Stimulated activated CD4-positive, alpha-beta T cell treated with anti-CD3 and anti-CD28 coated beads, Interleukin-2, amount 100 ng/mL, for 48 hours (primary cell): ENCODE measurements at places on chromosomes 6 and 20.

DNA sequence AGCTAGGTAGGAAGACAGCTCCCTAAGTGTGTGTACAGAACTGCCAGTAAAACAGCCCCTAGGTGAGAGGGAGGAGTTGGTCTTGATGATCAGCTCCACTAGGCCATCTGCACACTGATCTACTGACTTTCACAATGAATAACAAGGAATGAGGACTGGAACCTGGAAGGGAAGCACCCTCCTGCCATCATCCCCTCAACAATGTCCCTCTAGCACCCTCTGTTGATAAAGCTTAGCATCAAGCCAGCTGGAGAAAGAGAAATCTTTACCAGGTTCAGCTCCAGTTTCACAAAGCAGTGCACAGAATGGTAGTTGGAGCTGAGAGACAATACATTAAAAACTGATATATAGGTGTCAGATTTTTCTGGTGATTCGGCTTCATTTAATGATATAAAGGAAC is 57.2 kb upstream of the IRAK1BP1 start:
- no peak for DNase-seq

DNA sequence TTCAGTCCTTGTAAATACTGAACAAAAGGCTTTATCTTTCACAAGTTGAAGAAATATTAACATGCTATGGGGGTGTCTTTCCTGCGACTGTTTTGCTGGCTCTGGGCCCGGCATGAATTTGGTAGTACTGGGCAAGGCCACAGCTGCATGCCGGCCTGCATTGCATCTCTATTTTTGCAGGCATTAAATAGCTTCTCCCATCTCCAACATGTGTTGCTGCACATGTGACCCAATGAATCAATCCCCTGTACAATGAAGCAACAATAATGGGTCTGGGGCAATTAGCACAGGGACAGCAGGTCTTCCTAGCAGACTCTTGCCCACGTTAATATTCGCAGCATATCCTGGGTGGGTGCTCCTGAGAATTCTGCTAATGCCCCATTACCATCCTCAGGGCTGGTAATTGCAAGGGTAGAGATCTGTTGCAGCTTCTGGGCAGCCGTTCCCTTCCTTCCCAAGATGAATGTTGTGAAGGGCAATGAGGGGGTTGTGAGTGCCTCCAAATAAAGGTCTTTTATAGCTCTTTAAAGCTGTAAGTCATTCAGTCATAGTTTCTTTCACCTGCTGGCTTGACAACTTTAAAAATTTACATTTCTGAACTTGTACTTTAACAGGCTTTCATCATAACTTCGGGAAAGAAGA is 24.3 kb upstream of the CDYL start:
- DNase-seq: no peak

GRCh38 chr20:57881466-57882385 is 171.9 kb upstream of the PMEPA1 start:
- no peak for DNase-seq

- no peak for DNase-seq
These were observed 126.9 kb downstream of the KCNQ5 start for GRCh38 chr6:72748759-72749158.

DNA sequence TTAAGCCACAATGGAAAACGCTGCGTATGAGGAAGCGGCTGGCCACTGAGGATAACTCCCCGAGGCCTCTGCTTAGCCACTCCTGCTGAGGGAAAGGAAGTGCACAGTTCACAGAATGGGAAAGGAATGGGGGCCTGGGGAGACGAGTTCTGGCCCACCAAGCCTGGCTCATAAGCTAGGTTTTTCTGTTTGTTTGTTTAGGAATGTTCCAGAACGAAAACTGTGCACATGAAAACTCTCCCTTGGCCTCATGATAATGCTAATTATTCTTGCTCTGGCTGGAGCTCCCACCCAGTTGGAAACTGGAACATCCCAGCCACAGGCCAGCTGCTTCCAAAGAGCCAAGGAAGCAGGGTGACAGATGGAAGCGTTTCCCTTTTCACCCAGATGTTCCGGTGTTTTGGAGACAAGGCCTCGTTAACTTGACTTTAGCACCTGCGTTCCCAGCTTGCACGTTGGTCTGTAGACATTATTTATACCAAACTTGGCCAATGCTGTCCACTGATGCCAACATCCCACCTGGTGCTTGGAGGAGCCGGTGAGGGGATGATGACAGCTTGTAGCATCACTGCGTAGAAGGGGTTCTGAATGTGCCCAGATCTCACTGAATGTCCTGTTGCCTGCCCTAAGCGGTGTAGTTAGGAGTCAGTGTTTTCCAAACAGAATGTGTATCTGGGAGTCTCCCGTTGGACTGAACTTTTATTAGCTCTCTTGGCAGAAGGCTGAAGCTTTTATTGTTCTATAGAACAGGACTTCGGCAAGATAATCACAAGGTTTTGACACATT is 34.5 kb downstream of the APCDD1L start:
- no peak for DNase-seq

DNA sequence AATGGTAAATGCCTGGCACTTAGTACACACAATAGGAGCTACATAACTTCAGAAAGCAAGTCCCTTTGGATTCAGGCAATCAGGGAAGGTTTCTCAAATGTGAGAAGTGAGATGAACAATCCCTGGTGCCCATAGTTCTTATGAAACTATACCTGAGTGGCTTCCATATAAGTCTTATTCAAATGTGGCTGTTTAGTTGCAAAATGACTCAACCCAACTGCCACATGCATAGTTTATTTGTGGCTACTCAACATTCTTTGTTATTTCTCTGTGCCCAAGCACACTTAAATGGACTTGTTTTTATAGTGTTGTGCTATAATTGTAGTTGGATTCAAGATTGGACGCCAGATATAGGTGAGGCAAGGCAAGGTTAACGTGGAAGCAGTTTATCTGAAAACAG is 93.7 kb upstream of the ATXN1 start:
- DNase-seq: no peak

DNA sequence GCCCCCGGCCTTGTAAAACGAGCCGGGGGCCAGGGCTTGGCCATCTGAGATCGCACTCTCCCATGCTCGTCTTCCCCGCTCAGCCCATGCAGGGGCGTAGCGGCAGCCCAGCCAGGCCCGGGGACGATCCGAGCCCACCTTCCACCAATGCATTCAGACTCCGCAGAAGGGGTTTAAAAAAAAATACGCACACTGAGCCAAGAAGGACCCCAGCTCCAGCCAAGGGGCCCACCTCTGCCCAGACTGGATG is 320 bp downstream of the GSTA4 start:
- no peak for DNase-seq

DNA sequence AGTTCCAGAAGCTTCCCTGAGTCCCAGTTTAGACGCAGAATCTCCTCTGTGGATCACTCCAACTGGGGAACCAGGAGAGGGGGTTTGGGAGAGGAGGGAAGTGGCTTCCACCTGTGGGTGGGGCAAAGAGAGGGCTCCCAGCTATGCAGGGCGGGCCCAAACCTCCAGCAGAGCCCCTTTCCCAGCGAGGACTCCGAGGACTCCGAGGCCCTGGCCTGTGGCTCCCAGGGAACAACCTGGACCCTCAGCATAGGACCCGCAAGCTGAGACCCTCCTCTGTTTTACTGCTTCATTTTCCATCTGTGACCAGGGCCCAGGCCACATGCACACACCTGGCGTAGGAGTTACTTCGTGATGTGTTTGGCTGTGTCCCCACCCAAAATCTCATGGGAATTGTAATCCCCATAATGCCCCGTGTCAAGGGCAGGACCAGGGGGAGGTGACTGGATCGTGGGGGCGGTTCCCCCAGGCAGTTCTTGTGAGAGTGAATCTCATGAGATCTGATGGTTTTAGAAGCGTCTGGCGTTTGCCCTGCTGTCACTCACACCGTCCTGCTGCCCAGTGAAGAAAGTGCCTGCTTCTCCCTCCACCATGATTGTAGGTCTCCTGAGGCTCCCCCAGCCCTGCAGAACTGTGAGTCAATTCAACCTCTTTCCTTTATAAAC is 27.9 kb downstream of the NTSR1 start:
- no peak for DNase-seq

DNA sequence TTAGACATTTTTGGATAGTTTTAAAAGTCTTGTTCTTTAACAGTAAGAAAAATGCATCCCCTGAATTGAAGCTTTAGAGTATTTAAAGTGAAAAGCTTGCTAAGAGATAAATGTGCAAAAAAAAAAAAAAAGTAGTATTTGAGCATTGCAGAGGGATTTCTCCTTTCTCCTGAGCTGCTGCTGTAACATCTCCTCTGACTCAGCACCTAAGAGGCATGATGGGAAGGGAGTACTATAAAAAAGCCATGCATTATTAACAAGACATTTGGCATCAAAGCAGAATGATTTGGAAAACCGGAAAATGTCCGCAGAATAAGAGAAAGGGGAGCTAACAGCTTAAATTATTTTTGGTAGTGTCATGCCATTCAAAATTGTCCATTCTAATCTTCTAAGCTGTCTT is 27.9 kb downstream of the B4GALT5 start:
- DNase-seq: no peak

GRCh38 chr6:16850681-16851026 is 89.4 kb upstream of the ATXN1 start:
- DNase-seq: no peak

DNA sequence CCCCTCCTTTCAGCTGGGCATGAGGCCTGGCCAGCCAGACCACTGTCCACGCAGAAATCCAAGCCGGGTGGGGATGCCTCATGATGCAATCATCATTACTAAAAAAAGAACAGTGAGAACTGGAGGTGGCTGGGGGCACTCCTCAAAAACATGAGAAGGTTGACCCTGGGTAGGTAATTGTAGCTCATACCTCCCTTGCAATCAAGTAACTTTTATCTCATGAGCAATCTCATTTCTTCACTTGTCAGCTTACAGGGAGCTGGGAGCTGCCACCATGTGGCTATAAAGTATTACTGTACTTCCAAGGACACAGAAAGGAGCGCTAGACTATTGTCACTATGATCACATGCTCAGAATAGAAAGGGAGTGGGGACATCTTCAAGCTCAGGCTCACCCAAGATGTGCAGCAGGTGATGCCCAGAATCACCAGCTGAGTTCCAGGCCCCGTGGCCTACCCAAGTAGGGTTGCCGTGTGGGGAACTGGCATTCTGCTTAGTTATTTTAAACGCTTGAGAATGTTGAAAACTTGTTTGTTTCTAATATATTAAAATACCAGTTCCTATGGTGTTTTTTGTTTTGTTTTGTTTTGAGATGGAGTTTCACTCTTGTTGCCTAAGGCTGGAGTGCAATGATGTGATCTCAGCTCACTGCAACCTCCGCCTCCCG is 3.0 kb upstream of the CDH26 start:
- no peak for DNase-seq

DNA sequence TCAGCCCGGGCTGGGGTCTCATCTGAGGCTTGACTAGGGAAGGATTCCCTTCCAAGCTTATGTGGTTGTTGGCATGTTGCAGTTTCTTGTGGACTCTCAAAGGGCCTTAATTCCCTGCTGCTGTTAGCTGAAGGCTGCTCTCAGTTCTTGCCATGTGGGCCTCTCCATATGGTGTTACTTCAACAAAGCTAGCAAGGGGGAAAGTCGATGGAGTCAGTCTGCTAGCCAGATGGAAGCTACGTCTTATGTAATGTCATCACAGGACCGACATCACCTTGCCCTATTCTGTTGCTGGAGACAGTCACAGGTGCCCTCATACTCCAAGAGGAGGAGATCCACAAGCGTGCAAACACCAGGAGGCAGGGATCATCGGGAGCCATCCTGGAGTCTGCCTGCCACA is 43.3 kb upstream of the ARMC2 start:
- DNase-seq: no peak

GRCh38 chr6:25788305-25788922 is 33.9 kb downstream of the SLC17A4 start:
- peak; percentile 38 for DNase-seq

GRCh38 chr6:3663081-3663480 is 88.4 kb downstream of the PXDC1 start:
- DNase-seq: no peak

DNA sequence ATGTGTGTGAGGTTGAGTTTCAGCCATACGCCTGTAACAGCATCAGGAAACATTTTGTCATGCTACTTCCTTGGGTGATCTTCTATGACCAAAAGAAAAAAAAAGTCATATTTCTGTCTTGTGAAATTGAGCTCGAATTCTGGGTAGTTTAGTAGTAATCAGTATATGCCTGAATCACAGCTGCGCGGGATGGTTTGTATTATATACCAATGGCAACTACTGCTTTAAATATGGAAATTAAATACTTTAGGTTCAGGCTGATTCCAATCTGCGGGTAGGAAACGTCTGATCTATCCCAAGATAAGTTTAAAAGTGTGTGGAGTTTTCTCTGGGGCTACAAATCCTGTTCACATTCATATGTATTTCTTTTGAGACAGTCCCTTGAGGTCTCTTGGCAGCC is 115.6 kb upstream of the FERMT1 start:
- DNase-seq: no peak

DNA sequence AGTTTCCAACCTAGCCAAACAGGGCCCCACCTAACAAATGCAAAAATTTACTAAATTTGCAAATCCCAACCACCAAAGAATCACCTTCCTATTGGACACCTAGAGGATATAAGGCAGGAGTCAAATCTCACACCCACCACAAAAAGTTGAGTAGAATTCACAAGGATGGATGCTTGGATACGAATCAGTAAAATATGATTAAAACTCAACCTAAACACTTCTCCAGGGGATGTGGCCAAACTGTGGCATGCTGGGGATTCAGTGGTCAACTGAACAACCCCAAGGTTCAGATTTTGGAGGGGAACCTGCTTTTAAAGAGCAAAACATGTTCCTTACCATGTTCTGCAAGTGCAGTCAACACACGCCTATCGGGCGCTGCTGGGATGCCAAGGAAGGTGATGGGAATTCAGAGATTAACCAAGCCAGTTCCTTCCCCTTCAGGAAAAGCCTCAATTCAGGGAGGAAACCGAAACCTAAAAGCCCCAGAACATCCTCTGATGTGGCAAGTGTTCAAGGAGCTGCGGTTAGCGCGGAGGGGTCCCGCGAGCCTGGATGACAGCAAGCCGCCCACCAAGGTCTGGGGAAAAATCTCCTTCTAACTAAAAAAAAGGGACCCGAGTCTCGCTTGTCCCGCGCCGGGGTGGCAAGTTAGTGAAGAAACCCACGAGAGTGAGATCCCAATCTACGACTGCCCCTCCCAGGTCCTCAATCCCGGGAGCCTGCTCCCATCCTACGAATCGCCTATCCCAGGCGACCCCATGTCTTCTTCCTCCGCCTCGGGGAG is 902 bp downstream of the SAMHD1 start:
- DNase-seq: no peak

- no peak for DNase-seq
These were observed 8.4 kb upstream of the HLA-A start for GRCh38 chr6:29933955-29934354.

DNA sequence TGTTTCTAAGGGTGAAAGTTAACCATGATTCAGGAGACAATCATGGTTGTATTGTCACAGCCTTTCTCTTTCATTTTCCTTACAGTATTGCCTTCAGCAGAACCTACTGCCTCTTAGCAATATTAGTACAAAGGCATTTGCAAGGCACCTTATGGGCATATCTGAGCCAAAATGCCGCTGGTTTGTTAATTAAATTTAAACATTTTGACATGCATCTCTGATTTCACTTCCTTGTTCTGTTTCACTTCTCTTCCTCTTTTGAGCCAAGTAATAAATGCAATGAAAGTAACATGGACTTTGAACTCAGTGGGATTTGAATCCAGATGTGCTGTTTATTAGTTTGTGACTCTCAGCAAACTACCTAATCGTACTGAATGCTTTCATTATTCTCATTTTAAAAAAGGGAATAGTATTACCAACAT is 467.4 kb upstream of the CITED2 start:
- no peak for DNase-seq

GRCh38 chr6:1130709-1131108 is 181.2 kb upstream of the FOXQ1 start:
- DNase-seq: no peak
